SK-N-SH treated with all-trans-retinoic acid at 6 μM for 48 hours (cell line): ENCODE measurements at places on chromosomes 11 and 22.

DNA sequence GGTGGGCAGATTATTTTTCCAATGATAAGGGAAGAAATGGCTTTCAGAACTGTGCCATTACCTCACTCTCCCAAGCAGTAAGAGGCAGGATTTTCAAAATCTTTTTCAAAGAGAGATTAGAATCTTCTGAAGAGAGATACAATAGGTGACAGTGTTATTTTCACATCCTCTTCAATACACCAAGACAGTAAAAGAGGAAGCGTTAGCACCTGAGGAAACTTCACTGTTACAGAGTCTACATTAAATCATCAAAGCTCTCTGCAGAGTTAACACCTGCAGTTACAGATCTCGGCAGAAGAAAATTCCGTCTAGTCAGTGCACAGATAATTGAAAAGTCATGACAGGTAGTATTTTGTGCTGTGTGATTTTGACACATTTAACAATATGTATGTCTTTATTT is 144.9 kb downstream of the PGR start:
- ATAC-seq = no peak

DNA sequence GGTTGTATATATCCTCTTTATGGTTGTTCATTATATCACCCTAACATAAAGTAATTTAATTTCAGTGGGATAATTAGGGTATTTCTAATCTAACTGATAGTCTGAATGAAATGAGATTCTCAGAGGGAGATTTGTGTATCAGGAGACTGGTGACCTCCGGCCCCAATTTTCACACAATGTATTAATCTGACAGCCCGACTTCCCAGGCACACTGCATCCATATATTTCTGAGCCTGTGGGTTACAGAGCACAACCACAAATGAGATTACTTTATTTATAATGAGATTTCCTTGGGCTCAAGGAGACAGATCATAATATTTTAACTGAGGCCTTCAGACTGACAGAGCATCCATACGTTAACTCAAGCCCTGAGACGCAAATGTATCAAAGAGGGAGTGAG is 125.9 kb downstream of the RCN1 start:
- no peak for ATAC-seq

DNA sequence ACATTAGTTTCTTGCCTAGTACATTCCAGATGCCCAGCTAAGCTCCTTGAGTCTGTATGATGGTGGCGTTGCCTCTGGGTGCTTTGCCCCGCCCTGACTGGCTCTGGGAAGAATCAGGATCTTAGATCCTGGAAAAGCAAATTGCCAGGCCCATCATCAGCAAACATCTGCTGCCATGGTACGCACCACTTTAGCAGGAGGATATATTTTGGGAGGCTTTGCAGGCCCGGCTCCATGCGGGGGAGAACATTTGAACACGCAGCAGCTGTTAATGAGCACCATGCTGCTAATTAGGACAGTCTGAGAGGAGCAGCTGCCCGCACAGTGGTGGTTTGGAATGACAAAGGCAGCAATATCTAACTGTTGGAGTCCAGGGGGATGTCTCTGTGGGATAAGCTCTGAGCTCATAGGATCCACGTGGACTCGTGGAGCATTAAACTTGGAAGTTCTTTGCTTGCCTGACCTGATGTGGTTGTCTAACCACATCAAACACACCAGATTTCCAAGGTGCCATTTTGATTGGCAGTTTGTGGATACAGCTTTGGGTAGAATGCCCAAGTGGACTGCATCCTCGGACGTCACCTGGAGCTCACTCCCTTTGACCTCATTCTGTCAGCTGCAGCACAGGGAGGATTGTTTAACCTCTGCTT is 217.0 kb upstream of the ZBED5 start:
- ATAC-seq = no peak

- no peak for ATAC-seq
These were observed 951.9 kb upstream of the CHORDC1 start for GRCh38 chr11:91174734-91175133.

GRCh38 chr22:21012446-21013407 is 2.2 kb upstream of the P2RX6 start:
- no peak for ATAC-seq

DNA sequence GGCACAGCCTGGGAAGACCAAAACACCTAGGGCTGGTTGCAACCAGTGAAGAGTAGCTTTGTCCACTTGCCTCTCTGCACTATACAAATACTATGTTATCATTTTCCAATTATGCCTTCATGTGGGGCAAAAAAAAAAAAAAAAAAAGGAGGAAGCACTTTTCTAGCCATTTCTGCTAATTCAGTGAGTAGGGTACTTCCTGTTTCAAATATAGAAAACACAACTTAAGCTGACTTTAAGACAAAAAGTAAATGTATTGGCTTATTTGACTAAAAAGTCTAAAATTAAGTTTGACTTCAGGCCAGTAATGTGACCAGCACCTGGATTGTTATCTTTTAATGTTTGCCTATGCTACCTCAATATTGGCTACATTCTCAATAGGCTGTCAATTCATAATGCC is 15.3 kb downstream of the CCDC73 start:
- no peak for ATAC-seq

- no peak for ATAC-seq
These were observed 12.7 kb downstream of the MRPL23 start for GRCh38 chr11:1959786-1960185.

- ATAC-seq = no peak
These were observed 12.8 kb upstream of the ASPHD2 start for GRCh38 chr22:26416256-26416655.

DNA sequence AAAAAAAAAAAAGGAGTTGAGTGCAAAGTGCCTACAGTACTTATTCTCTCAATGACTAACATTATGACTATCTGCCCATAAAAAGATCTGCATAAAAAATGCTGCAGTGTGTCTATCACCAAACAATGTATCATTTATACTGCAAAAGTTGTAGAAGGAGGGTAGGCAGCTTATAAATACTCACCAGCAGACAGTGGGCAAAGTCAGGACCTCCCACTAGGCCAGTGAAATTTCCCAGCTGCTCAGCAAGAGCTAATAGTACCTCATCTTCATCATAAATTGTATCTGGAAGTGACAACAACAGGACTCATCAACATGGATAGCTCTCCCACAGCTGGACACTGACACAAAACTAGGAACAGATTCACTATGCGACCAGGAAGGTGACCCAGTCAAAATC is 1.6 kb downstream of the PPP2R1B start:
- ATAC-seq = no peak

- peak; percentile 90 for ATAC-seq
These were observed 5.7 kb downstream of the CDCA5 start for GRCh38 chr11:65078151-65078550.

DNA sequence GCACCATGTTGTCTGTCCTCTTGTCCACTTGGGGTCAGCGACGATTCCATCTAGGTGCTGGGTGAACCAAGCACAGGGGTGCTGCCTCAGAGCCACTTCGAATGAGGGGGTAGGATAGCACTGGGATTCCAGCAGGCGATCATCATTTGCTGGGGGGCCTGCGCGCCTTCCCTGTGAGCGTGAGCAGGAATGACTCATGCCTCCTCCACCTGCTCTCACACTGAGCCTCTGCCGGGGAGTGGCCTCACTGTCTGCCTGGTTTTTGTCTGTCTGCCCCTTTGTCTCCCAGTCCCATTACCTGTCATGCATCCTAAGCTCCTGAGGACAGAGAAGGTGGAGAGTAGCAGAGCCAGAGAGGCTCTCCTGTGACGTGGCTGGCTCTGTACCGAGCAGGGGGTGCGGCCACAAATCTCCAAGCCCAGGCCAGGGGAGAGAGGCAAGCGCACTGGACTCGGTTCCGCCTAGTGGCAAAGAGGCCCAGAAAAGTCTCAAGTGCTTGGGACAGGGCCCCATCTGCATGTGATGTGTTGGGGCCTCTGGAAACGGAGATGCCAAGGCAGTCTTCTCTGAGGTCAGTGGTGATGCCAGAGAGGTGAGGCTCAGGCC is 30.8 kb downstream of the RSPH14 start:
- no peak; the same call in 2 of the 3 replicates for ATAC-seq

DNA sequence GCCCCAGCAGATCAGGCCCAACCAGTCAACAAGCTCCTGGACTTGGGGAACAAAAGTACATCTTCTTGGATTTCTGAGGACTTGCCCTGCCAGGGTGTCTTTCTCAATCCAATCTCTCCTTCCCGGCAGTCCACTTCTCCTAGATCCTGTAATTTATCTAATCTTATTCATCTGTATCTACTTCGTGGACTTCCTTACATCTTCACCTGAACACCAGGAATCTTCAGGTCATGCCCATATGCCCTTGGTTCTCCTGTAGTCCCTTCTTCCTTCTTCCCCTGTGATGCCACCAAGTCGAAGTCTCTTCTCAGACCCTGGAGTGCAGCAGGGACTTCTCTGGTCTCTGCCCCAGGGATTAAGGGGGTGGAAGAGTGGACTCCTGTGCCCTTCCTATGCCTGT is 100.3 kb downstream of the ZNF280B start:
- ATAC-seq = no peak

DNA sequence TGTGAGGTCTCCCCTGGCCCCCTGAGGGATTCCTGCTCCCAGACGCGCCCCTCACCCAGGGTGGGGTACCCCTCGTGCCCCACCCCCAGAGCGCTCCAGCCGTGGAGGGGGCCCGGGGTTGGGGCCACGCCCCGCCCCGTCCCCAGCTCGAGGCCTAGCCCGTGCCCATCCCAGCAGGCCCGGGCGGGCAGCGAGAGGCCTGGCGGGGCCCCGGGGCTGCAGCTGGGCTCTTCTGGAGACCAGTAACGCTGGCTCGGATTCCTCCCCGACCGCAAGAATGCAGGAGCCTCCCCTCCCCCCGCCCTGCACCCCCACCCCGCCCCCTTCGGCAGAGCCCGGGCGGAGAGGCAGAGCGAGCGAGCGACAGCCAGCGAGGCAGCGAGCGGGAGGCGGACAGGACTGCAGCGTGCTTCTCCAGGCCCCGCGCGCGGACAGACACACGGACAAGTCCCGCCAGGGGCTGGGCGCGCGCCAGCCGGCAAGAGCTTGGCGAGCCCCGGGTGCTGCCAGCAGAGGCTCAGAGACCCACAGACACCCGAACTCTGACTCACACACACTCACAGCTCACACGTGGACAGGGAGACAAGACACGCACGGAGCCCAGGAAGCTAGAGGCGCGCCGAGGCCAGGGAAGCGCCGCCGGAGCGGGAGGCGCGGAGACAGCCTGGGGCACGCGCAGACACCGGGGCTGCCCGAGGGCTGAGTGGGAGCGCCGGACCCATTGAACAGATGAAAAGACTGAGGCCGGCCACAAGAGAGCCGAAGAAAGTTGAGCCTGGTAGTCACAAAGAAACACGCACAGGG is 15.2 kb downstream of the BCL9L start:
- ATAC-seq = peak; percentile 57

GRCh38 chr11:60786811-60787567 is 1.9 kb downstream of the MS4A10 start:
- ATAC-seq = no peak

GRCh38 chr11:34907934-34908593 is 8.1 kb downstream of the APIP start:
- ATAC-seq = peak; percentile 25; the same call in 1 of the 3 replicates

GRCh38 chr22:33051960-33052839 is 6.0 kb downstream of the SYN3 start:
- ATAC-seq = no peak

DNA sequence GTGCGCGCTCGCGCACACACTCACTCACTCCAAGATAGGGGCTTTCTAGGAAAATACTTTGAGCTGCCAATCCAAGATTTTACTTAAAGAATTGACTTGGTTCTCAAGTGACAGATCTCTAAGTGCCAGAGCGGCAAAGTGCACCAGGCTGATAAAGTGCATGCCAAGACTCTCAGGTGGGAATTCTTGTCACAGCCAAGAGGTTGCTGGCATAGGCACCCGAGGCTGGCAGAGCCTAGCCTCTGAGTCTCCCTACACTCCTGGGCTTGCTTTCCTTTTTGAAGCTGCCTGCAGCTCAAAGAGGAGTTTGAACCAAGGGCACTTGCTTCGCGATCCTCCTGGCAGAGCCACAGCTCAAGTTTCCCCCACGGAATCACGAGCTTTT is 2.5 kb upstream of the ADM start:
- ATAC-seq = peak; percentile 9

DNA sequence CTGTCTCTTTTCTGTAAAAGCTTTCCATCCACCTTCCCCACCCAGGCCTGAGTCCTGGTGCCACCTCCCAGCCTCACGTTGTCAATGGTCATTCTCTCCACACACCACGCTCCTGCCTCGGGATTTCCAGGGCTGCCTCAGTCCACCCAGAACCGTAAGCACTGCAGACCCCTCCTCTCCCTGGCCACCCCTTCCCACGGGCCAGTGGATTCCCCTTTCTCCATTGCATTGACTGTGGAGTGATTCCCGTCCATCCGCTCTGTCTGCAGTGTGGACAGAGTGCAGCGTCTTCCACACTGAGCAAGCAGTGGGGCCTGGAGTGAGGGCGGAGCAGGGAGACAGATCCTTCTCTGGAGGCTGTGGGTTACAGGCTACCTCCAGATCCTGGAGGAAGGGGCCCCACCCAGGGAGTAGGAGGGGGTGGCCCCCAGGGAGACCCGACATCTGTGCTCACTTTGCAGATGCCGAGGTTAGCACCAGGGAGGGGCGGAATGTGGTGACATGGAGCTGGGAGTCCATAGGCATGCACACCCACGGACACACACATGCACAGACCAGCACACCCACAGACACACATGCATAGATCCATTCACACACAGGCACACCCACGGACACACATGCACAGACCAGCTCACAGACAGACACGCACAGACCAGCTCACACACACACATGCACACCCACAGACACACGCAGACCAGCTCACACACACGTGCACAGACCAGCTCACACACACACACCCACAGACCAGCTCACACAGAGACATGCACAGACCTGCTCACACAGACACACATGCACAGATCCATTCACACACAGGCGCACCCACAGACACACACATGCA is 109.6 kb upstream of the B3GAT1 start:
- no peak for ATAC-seq

DNA sequence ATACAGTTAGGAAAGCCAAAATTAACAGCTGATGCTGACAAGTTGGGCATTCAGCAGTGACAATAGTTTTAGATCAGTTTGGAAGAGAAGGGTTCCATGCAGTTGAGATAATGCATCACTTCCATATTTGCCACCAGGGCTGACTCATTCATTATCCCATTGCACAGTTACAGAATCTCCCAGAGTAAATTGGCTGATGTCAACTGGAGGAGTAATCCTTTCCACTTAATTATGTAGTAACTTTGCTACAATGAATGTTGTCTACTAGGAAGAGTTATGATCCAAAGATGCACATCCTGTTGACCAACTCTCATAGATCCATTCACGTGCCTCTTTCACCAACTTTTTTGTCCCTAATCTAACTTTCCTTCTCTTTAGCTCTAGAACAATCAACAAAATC is 123.3 kb upstream of the LUZP2 start:
- no peak for ATAC-seq

GRCh38 chr11:74085542-74085892 is 76.6 kb upstream of the UCP3 start:
- no peak; the same call in 2 of the 3 replicates for ATAC-seq

GRCh38 chr11:116579031-116579653 is 193.6 kb downstream of the BUD13 start:
- no peak for ATAC-seq
